Fibroblast of the aortic adventitia (primary cell): ENCODE measurements at places on chromosomes 3 and 15. TPM values are rescaled to one million over a fixed set of nuclear protein-coding genes. Genes with fewer than 3 reads are reported as not detected.

Gene NOX5
- 0.08 and 0.27 TPM in 2 replicates for total RNA-seq

Gene CPNE9
- total RNA-seq: not detected in 2 replicates

Gene TP63
- total RNA-seq: 0.18 TPM in 1 of 2 replicates, not detected in the other

Gene LIPH
- 0.08 and 0.36 TPM in 2 replicates for total RNA-seq

Gene TLR9
- not detected in 2 replicates for total RNA-seq

Gene SAXO2
- total RNA-seq: 0.25 and 1.4 TPM in 2 replicates

Gene TM2D3
- 37.0 and 41.8 TPM in 2 replicates for total RNA-seq

Gene CYP1A2
- not detected in 2 replicates for total RNA-seq

Gene FBXO40
- under 0.01 TPM in 1 of 2 replicates, not detected in the other for total RNA-seq

Gene CACNA2D3
- 0.45 TPM in 1 of 2 replicates, not detected in the other for total RNA-seq
